ENCODE measurements at places on chromosomes 11 and 22.

DNA sequence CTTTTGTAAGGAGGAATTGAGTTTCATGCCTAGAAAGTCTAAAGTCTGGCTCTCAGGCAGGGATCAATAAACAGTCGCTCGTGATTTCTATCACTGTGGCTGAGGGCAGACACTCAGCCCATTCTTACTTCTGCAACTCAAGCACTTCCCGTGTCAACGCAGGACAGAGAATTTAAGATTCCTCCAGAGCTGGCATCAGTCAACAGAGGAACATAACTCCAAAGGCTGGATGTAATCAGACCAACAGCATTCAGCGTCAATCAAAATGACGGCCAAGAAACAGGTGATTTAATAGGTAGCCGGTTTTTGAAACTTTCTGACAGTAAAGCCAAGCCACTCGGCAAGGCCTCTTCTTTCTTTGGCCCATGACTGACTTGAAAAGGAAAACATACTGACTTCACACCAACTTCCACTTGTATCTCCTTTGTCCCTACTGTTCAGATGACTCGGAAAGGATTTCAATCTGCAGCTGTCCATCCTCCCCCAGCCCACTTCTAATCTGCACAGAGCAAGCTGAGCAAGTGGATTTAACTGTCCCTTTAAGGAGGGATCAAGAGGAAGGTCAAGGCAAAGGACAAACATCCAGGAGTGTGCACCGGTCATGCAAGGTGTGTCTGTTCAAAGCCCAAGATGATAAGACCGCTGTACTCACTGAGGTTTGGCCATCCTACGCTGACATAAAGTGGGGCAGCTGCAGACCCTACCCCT is 9.5 kb downstream of the VPS37C start:
- no peak for DNase-seq

DNA sequence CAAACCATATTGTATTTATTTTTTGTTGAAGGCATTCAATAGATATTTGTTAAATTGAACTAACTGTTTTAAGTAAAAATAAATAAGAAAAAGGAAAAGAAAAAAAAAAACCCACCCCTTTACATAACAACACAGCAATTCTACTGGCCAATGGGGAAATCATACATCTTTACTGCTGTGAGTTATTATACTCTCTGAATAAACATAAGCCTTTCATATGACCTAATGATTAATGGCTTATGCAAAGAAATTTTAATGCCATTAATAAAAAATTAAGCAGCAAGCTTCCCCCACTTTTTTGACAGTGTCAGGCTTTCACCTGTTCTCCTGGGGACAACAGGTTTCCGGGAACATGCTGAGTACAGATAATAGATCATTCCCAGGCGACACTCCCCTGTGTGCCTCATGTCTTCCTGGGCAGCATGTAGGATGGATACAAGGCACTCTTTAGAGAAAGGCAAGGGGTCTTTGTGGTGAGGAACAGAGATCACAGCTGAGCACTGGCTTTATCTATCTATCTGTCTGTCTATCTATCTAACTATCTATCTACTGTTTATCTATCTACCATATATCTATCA is 676.0 kb downstream of the NTM start:
- no peak for DNase-seq

DNA sequence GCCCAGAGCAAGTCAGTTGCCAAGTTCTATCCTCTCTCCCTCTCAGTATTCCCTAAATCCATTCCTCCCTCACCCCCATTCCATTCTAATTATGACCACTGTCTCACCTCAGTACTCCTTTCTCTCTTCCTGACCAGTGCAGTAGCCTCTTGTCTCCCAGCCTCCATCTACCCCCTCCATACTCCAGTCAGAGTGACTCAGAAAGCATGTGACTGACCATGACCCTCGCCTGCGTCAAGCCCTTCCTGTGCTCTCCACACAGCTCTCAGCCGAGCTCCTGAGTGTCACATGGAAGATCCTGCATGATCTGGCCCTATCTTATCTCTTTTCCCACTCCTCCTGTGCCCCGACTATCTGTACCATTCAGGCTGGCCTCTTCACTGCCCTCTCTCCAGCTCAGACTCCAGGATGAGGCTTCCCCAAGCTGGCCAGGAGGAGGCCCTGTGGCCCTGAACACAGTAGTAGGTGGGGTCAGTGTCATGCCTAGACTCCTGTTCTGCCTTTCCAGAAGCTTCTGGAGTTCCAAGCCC is 42.6 kb downstream of the NEU3 start:
- DNase-seq = no peak

GRCh38 chr11:33631749-33632091 is 68.9 kb downstream of the C11orf91 start:
- DNase-seq = no peak

- no peak for DNase-seq
Observed at GRCh38 chr11:19079643-19080440, 19.3 kb upstream of the MRGPRX2 start.

- DNase-seq = peak; percentile 88
Observed at GRCh38 chr11:117985953-117986887, at the start of gene IL10RA. Gene IL10RA, plus strand, starts transcription at chr11:117986394. Its CDS starts 74 bp downstream, at chr11:117986468.

- DNase-seq = peak; percentile 34
Observed at GRCh38 chr11:65274735-65275682, 13.2 kb downstream of the POLA2 start.

- DNase-seq = no peak
Observed at GRCh38 chr11:67114275-67114896, 4.7 kb upstream of the KDM2A start.

GRCh38 chr11:1889941-1890855 is 1.5 kb downstream of the PRR33 start:
- DNase-seq = peak; percentile 37

GRCh38 chr11:64206457-64207255 is at the start of gene FERMT3:
Gene FERMT3, plus strand, starts transcription at chr11:64206721. Its CDS starts 644 bp downstream, at chr11:64207365.
- DNase-seq = peak; percentile 92

- DNase-seq = no peak
Observed at GRCh38 chr11:107473792-107474191, 16.2 kb upstream of the CWF19L2 start.

DNA sequence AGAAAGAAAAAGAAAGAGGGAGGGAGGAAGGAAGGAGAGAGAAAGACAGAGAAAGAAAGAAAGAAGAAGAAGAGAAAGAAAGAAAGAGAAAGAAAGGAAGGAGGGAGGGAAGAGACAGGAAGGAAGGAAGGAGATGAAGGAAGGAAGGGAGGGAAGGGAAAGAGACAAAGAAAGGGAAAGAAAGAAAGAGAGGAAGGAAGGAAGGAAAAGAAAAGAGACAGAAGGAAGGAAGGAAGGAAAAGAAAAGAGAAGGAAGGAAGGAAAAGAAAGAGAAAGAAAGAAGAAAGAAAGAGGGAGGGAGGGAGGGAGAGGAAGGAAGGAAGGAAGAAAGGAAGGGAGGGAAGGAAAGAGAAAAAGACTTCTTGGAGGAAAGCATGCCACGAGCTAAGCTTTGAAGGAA is 19.1 kb downstream of the POU2AF2 start:
- no peak for DNase-seq

All from stimulated activated CD4-positive, alpha-beta T cell treated with anti-CD3 and anti-CD28 coated beads, Interleukin-15, amount 100 ng/mL, for 24 hours (primary cell).